B cell (primary cell): ENCODE measurements at places on chromosomes 13 and 19. TPM values are rescaled to one million over a fixed set of nuclear protein-coding genes. Genes with fewer than 3 reads are reported as not detected.

Gene CLDND2
- total RNA-seq: 0.87 and 1.9 TPM in 2 replicates

Gene VSTM1
- not detected in 2 replicates for total RNA-seq

Gene CASP14
- total RNA-seq: not detected in 2 replicates

Gene ZFP82
- total RNA-seq: 14.4 and 14.6 TPM in 2 replicates

Gene CACNG7
- total RNA-seq: not detected in 2 replicates

Gene ZNF808
- total RNA-seq: 54.8 and 56.0 TPM in 2 replicates

Gene RTBDN
- total RNA-seq: not detected in 2 replicates

Gene POSTN
- not detected in 2 replicates for total RNA-seq

Gene PIN1
- total RNA-seq: 58.5 and 58.9 TPM in 2 replicates

Gene ANGPTL8
- total RNA-seq: not detected in 2 replicates

Gene MBD3L2
- total RNA-seq: not detected in 2 replicates

Gene PRODH2
- not detected in 2 replicates for total RNA-seq

DNA sequence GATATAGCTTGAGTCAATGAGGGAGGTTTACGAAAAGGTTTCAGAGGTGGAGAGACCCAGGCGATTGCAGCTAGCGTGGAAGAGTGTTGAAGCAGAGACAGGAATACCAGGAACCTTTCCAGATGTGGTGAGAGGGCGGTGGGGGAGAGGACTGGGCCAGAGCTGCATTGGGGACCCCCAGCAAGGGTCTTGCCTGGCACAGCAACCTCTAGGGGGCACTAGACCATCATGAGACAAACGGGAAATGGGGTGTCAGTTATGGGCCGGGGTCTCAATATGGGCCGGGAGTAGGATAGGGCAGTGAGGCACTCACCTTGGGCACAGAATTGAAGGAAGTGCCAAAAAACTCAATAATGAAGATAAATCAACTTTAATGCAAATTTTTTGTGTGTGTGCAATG, 2.1 kb upstream of the LRP3 start:
- H3K4me3 ChIP-seq: no peak overlapping the region
- peaks cover 3% of the 10 kb centered on the region for H3K27me3 ChIP-seq
- no peak overlapping the region for H3K27ac ChIP-seq
- H3K4me1 ChIP-seq: peaks cover 4% of the 10 kb centered on the region
- no peak for DNase-seq

DNA sequence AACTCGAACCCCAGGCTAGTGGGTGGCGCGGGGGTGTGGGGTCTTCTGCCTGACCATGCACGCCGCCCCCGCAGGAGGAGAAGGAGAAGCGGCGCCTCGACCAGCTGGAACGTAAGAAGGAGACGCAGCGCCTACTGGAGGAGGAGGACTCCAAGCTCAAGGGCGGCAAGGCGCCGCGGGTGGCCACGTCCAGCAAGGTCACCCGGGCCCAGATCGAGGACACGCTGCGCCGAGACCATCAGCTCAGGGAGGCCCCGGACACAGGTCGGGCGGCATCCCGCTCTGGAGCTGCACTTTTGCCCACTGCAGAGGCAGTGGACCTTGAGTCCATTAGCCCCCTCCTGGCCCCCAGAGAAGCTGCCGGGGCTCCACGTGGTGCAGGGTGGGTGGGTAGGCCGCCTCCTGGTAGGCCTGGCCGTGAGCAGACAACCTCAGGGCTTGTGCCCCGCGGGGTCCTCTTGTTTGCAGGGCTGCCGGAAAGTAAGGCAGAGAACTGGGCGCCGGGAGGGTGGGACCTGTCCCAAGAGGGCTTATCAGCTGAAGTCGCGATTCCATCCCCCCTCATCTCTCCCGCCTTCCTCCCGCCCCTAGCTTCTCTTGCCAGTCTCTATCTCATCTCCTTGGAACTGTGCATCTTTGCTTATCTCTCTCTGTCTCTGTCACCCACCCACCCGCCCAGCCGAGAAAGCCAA, 9.9 kb downstream of the CCDC124 start:
- no peaks in the 10 kb centered on the region for H3K36me3 ChIP-seq
- H3K27me3 ChIP-seq: no peaks in the 10 kb centered on the region
- peak; percentile 17 for DNase-seq
- no peak overlapping the region for H3K4me3 ChIP-seq

GRCh38 chr13:84865783-84866221, 933.4 kb downstream of the SLITRK6 start:
- H3K27ac ChIP-seq: no peak overlapping the region
- H3K4me1 ChIP-seq: no peaks in the 10 kb centered on the region
- no peaks in the 10 kb centered on the region for H3K27me3 ChIP-seq
- DNase-seq: no peak

DNA sequence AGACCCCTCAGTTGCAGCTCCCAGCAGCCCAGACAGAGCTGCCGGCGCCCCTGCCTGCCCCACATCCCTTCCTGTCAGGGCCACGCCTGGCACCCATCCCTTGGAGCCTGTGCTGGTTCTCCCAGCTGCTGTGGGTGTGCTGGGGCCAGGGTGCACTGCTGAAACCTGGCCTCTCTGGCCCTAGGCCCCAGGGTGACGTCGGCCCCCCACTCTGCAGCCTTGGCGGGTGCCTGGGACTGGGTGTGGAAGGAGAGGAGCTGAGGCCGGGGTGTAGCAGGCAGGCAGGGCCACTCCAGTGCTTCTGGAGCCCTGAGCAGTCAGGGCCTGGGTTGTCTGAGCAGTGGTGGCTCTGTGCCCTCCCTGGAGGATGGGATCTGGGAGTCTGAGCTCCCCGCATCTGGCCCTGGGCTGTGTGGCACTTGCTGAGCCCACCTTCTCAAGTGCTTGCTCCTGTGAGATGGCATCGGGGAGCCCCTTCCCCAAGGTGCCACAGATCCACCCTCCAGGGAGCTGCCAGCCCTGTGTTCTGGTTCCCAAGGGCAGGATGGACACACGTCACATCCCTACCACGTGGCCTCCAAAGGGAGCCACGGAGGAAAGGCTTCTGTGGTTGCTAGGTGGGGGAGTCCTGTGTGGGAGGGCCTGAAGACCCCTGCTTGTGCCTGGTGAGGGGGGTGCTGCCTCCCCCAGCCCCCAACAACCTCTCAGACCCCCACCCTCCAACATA, 5.2 kb downstream of the PLEKHJ1 start:
- H3K27me3 ChIP-seq: no peaks in the 10 kb centered on the region
- H3K4me3 ChIP-seq: no peak overlapping the region
- peaks cover 11% of the 10 kb centered on the region for H3K4me1 ChIP-seq
- DNase-seq: no peak

- H3K36me3 ChIP-seq: no peaks in the 10 kb centered on the region
- no peak overlapping the region for H3K27ac ChIP-seq
- H3K4me1 ChIP-seq: no peaks in the 10 kb centered on the region
- H3K27me3 ChIP-seq: no peaks in the 10 kb centered on the region
Observed at GRCh38 chr13:51902776-51903175, 41.0 kb downstream of the CCDC70 start.

GRCh38 chr13:91112201-91112923, 235.1 kb upstream of the MIR17HG start:
- no peaks in the 10 kb centered on the region for H3K4me1 ChIP-seq
- no peaks in the 10 kb centered on the region for H3K36me3 ChIP-seq
- no peak overlapping the region for H3K4me3 ChIP-seq

GRCh38 chr19:17488593-17489391, 18.5 kb downstream of the SLC27A1 start:
- H3K4me3 ChIP-seq: peak overlapping the region; percentile 43
- H3K4me1 ChIP-seq: peaks cover 9% of the 10 kb centered on the region
- no peaks in the 10 kb centered on the region for H3K36me3 ChIP-seq
- H3K27ac ChIP-seq: no peak overlapping the region

- no peak overlapping the region for H3K4me3 ChIP-seq
- DNase-seq: no peak
- H3K4me1 ChIP-seq: no peaks in the 10 kb centered on the region
- H3K27me3 ChIP-seq: no peaks in the 10 kb centered on the region
- H3K36me3 ChIP-seq: no peaks in the 10 kb centered on the region
- H3K27ac ChIP-seq: no peak overlapping the region
Observed at GRCh38 chr19:36256853-36257519, 42.1 kb downstream of the ZNF146 start.

- H3K4me1 ChIP-seq: peaks cover 10% of the 10 kb centered on the region
- no peak within 1 kb of the TSS for H3K4me3 ChIP-seq
- DNase-seq: peak; percentile 34
- peaks cover 60% of the 10 kb centered on the region for H3K27me3 ChIP-seq
- H3K27ac ChIP-seq: no peak within 1 kb of the TSS
Observed at GRCh38 chr19:1285737-1286360, at the start of gene EFNA2. Gene EFNA2 (plus strand): TSS chr19:1285873. CDS start chr19:1286169, 296 bp downstream.

DNA sequence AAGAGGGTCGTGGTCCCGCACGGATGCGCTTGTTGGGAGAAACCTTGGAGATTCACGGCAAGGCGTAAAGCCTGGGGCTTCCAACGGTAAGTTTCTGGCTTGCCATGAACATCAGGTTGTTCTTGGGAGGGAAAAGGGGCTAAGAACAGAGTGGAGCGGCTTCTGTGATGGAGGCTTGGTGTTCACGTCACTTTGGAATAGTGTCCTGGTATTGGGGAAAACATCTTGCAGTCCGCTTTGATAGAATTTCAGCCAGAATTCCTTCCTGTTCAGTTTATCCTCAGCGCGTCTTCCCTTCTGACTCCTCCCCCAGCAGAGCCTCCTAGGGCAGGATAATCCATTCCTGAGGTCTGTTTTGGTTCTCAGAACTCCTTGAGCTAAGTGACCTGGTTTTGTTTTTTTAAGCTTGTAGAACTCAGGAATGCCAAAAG, 2.0 kb downstream of the KCTD15 start:
- H3K4me3 ChIP-seq: no peak overlapping the region
- no peak for DNase-seq
- H3K4me1 ChIP-seq: peaks cover 14% of the 10 kb centered on the region
- no peak overlapping the region for H3K27ac ChIP-seq

DNA sequence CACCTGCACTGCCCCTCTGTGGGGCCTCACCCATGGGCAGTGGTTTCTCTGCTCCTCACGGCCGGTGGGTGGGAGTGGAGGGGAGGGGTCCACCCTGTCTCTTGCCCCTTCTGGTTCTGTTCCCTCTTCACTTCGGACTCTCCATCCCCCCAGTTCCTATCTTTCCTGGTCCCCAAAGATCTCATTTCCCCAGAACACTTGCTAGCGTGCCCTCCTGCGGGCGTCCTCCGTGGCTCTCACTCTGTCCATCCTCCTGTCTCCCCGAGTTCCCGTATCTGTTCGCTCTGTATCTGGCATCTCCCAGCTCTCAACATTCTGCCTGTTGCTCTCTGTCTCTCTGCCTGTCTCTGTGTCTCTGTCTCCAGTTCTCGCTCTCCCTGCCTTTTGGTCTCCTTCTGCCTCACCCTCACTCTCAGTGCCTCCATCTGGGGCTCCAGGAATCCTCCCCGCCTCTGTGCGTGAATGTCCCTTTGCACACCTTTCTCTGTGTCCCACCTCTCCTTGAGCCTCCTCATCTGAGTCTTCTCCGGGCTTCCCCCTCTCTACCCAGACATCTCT, 363 bp downstream of the SPIB start:
- H3K4me3 ChIP-seq: peak overlapping the region; percentile 87
- DNase-seq: no peak
- H3K27me3 ChIP-seq: no peaks in the 10 kb centered on the region
- H3K4me1 ChIP-seq: peaks cover 83% of the 10 kb centered on the region
